ENCODE measurements at places on chromosomes 7 and 10.

- DNase-seq, result no peak
These were observed 117.7 kb downstream of the CCNY start for GRCh38 chr10:35453855-35454532.

- DNase-seq, result no peak
These were observed 165.0 kb downstream of the RGS10 start for GRCh38 chr10:119377451-119377957.

GRCh38 chr7:87152897-87153641 lies 816 bp downstream of the DMTF1 start:
- DNase-seq, result peak; percentile 27

GRCh38 chr7:78299088-78299487 lies 500.5 kb downstream of the PHTF2 start:
- DNase-seq, result no peak

Data from NCI-H146 (cell line).